Right renal cortex interstitium (tissue), 3 donors: ENCODE measurements at places on chromosomes 1 and 21. TPM values are rescaled to one million over a fixed set of nuclear protein-coding genes. Genes with fewer than 3 reads are reported as not detected.

KLF17 gene
- not detected for polyA plus RNA-seq

OR2L3 gene
- not detected for polyA plus RNA-seq

SPRR2F gene
- polyA plus RNA-seq, result not detected

MCOLN2 gene
- 0.58 TPM for polyA plus RNA-seq

RAB42 gene
- 2.6 TPM for polyA plus RNA-seq

GRCh38 chr1:41152622-41153044 lies 89.5 kb downstream of the SCMH1 start:
- DNase-seq, result no peak

DNA sequence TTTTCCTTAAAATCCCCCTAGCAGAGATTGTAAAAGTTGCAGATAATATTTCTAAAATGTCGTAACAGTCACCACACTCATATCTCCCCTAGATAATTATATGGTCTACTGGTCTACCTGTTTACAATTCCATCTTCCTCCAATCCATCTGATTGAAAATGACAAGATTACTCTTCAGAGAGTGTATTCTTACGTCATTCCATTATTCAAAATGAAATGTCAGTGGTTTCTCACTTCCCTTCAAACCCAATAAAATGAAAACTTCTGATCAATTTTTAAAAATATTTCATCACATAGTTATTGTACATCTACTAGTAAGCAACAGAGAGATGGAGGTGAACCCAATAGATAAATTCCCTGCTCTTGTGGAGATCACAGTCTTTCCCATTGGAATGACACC lies 202.2 kb upstream of the C8B start:
- no peak for DNase-seq

GRCh38 chr1:37813529-37814145 lies 5.6 kb upstream of the YRDC start:
- DNase-seq, result no peak

DNA sequence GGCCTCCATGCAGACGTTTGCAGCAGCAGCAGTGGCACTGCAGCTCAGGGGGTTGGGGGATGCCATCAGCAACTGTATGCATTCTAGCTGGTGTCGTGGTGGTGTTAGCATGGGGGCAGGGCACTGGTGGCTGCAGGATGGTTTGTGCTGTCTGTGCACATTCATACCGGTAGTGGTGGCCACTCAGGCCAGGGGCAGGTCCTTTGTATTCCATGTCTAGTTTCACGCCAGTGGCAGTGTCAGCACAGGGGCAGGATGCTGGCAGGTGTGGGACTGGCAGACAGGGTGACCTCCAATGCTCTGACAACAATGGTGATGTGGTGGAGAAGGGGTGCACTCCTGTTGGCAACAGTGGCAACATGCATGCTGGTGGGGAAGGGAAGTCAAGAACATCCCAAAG lies 194.2 kb upstream of the LRRC7 start:
- DNase-seq, result no peak

- DNase-seq, result no peak
These were observed 1.1 kb upstream of the LCK start for GRCh38 chr1:32249831-32250525.

- no peak for DNase-seq
These were observed 415.6 kb upstream of the KAZN start for GRCh38 chr1:14182856-14183255.

GRCh38 chr1:247212627-247213617 lies 41.1 kb upstream of the ZNF124 start:
- DNase-seq, result no peak

- DNase-seq, result no peak
These were observed 655 bp upstream of the KIRREL1 start for GRCh38 chr1:157992833-157993146.

GRCh38 chr21:25179116-25179515 lies 428.2 kb downstream of the MRPL39 start:
- DNase-seq, result no peak

GRCh38 chr1:69269491-69269890 lies 298.2 kb upstream of the LRRC7 start:
- DNase-seq, result no peak

GRCh38 chr1:180144659-180145357 lies 9.9 kb upstream of the QSOX1 start:
- no peak for DNase-seq
